ENCODE measurements at places on chromosomes 16 and 17.

- no peak for DNase-seq
These were observed 28.8 kb downstream of the DYNLRB2 start for GRCh38 chr16:80569440-80570105.

- peak; percentile 62 for DNase-seq
These were observed 22.2 kb downstream of the HS3ST4 start for GRCh38 chr16:25713785-25714570.

DNA sequence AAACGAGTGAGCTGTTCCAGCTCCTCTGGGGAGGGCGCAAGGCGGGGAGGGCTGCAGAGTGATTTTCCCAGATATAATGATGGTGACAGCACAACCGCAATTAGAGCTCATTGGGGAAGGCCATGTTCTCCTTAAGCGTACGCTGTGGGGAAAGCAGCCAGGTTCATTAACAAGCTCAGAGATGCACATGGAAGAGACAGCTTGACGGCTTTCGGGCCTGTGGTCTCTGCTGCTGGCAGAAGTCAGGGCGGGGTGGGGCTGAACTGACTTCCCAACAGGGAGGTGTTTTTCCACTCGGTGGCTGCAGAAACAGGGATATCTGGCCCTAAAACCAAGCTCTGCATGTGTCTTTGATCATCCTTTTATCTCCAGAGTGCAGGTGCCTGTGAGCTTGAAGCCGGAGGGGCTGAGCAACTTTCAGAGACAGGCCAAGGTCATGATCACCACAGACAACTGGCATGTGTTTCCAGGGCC is 24.0 kb upstream of the CACNG1 start:
- DNase-seq, result no peak

DNA sequence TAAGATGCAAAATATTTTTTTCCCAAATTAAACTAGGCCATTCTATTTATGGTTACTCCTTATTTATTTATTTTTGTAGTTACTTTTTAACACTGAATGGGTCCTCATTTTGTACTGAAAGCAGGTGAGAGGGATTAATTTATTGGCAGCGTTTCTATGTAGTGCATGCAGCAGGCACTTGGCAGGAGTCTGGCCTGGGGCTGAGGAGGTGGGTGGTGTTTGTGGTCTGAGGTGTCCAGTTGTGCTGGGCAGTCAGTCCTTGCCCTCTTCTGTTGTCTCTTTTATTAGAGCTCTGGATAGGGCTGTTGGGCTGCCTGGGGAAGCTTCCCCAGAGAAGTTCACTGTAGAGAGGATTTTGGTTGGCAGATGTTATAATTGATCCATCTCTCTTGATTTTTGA is 12.7 kb downstream of the SEC14L1 start:
- DNase-seq, result no peak

- DNase-seq, result no peak
These were observed 89.5 kb downstream of the VAT1L start for GRCh38 chr16:77877712-77878347.

- DNase-seq, result peak; percentile 56
These were observed 67.1 kb downstream of the CLEC18A start for GRCh38 chr16:70018254-70018653.

DNA sequence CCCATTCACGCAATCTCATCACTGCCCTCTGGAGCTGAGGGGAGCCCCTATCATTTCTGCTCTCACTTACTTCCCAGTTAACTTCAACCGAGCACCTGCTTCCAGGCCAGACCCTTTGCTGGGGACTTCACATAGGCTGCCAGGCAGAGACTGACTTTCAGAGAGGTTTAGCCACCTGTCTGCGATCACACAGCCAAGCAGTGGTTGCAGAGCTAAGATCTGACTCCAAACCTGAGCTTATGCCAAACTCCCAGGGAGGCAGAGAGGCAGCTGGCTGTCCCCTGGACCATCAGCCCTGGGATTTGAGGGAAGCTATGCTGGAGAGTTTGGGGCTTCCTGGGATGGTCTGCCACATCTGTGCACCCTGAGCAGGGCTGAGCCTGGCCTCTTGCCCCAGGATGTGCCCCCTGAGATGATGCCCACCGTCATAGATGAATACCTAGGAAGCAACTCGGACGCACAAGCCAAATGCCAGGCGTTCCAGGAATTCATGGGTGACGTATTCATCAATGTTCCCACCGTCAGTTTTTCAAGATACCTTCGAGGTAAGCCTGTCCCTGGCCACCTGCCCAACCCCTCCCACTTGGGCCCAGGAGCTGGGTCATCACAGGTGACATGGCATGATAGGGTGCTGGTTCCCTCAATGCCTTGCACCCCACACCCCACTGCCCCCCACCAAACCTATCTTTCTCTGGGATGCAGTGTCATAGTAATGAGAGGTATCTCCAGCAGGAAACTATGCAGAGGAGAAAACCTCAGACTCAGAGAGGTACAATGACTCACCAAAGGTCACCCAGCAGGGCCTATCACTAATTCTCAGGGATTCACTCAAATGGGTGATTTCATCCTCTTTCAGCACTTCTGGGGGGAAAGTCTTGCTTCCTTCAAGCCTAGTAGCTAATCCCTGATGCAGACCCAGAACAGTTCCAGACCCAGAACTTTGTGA is 10.0 kb downstream of the CES3 start:
- DNase-seq, result no peak

- DNase-seq, result no peak
These were observed 1.0 kb upstream of the KRT20 start for GRCh38 chr17:40886090-40886489.

DNA sequence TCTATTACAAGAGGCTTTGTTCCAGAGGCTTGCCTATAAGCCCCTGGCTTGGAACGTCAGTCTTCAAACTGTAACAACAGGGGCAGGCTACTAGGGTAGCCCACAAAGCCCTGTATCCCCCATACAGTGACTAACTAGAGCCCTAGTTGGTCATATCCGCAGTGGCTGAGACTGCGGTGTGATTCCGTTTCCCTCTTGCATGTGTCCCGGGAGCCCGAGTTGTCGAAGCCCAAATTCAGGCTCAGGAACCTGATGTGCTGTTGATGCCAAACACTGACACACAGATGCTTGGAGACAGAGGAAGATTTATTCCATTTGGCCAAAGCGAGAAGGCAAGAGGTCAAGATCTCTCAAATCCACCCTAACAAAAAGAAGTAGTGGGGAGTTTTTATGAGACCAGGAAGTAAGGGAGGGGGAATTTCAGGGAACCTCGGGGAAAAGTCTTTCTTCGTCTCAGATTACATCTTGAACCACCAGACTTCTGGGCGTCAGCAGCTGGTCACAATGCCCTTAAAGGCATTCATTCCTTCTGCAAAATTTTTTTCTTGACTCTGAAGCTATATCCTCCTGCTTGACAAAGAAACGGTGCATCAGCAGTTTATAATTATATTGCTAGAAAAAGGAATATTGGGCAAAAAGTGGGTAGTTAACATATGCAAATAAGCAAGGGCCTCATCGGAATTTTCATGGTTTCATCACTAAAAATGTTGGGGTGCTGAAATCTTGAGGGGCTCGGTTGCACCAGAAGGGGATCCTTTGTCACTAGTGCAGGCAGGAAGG is 879 bp downstream of the SLFN5 start:
- no peak for DNase-seq

DNA sequence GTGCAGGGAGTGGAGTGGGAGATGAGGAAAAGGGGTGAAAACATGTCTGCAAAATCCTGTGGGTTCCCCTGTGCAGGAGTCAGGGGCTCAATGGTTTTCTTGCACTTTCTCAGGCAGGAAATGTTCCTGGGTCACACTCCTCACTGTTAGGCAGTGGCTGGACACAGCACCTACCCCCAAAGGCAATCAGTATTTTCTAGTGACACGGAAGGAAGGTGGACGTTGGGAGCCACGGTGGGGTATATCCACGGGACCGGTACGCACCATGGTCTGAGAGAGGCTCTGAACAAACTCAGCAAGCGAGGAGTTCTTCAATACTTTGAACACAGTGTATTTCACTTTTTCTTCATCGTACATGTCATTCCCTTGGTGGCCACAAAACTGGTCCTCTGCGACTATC is 20.9 kb downstream of the LITAFD start:
- no peak for DNase-seq

DNA sequence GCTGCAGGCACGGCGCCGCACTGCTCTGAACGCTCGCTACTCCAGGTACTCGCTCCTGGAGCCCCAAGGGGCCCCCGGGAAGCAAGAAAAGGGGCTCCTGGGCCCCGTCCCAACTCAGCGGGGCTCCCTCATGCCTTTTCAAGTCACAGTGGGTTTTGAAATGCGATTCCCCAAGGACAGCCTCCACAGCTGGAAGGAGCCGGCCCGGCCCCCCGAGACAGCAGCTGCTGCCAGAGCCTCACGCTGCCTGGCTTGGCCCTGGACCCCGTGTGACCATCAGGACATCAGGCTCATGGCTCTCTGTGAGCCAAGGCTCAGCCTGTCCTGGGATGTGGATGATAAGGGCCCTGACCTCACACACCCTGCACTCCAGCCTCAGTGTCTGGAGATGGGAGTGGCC is 80.6 kb downstream of the LMF1 start:
- no peak for DNase-seq

- no peak for DNase-seq
These were observed 10.2 kb downstream of the LASP1 start for GRCh38 chr17:38879878-38880665.

- no peak for DNase-seq
These were observed 84.9 kb downstream of the TMEM114 start for GRCh38 chr16:8505327-8505991.

DNA sequence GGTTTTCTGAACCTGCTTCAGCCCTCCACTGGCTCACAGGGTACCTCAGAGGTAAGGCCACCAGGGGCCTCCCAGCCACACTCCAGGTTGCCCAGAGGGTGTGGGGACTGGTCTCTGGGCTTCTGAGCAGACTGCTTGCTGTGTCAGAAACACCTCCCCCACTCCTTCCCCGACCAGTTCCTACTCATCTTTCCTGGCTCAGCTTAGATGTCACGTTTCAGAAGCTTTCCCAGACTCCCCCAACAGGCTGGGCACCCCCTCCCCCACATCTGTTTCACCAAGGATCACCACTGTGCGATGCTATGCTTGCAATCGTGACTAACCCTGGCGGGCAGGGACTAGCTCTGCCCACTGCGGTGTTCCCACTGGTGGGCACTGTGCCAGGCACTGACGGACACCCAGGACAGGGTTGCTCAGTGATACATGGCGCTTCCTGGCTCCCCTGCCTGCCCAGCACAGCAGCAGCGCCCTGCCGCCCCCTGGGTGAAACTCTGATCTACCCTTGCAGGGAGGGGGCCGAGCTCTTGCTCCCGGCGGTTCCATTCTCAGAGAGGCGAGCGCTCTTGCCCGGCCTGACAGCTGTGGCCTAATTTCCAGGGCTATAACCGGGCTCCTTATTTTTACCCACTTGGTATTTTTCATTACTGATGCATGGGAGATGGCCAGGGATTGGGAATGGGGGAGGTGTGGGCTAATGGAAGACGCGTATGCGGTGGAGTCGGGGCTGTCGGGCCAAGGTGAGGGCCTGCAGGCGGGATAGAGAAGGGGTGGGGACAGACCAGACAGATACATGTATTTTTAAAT is 29.4 kb upstream of the MTSS2 start:
- peak; percentile 32 for DNase-seq

DNA sequence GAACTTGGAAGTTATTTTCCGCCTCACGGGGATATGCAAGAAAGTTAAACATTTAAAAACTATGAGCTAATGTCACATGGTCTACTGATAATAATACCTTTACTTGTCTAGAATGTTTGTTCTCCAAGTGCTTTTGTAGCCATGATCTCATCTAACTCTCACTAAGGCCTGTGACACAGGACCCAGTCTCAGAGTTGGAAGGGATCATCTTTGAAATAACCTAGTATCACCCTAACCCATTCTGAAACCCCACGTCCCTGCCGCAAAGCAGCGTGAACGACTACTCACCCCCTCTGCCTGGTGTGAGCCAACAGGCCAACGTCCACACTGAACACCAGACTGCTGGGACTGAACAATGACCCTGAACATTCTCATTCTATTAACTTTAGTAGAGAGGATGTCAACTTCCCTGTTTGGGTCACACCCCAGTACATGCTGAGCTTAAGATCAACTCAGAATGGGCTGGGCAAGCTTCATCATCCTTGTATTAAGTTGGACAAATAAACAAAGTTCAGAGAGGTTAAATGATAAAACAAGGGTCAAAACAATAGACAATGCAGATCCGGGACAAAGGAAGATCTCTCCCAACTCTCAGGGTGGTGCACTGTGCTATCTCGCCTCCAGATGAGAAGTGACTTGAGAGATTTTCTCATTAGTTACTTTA is 54.8 kb upstream of the BCAR1 start:
- no peak for DNase-seq

- DNase-seq, result peak; percentile 70
These were observed 11.1 kb downstream of the LPO start for GRCh38 chr17:58249270-58250133.

GRCh38 chr16:22874394-22874793 is 60.4 kb downstream of the HS3ST2 start:
- no peak for DNase-seq

DNA sequence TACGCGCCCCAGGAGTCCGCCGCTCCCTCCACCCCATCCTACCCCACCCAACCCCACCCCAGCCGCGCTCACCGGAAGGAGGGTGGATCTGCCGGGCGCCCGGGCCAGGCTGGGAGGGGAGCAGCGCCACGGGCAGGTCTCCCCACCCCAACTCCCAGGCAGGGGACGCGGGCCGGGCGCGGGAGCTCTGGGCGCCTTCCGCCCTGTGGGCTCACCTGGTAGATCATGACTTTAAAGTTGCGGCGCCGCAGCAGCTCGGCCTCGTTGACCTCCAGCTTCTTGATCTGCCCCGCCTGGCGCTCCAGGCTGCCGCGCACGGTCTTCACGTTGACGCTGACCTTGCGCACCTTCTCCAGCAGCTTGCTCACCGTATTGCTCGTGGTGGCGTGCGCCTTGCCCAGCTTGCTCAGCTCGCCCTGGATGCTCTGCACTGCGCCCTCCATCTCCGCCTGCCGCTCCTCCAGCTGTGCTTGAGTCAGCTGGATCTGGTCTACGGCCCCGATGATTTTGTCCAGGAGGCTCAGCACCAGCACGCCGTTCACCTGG is 571 bp downstream of the CAVIN1 start:
- no peak for DNase-seq

DNA sequence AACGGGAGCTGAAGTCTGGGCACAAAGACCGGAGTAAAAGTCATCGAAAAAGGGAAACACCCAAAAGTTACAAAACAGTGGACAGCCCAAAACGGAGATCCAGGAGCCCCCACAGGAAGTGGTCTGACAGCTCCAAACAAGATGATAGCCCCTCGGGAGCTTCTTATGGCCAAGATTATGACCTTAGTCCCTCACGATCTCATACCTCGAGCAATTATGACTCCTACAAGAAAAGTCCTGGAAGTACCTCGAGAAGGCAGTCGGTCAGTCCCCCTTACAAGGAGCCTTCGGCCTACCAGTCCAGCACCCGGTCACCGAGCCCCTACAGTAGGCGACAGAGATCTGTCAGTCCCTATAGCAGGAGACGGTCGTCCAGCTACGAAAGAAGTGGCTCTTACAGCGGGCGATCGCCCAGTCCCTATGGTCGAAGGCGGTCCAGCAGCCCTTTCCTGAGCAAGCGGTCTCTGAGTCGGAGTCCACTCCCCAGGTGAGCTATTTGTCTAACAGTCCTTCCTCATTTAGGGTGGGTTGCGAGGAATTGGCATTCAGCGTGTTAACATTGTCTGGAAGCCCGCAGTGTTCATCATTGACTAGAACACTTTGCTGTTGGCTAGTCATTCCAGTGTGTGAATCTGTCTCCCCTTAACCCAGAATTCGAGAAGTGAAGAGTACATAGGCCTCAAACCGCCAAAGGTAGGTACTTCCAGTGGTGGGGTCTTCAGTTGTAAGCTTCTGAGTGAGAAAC is 1.5 kb downstream of the CDK12 start:
- DNase-seq, result no peak

- DNase-seq, result no peak
These were observed 2.1 kb upstream of the CDK5RAP3 start for GRCh38 chr17:47968836-47969235.

GRCh38 chr16:30409125-30410060 is 2.0 kb downstream of the ZNF771 start:
- DNase-seq, result peak; percentile 88
